ENCODE measurements at places on chromosomes 13 and 19.

DNA sequence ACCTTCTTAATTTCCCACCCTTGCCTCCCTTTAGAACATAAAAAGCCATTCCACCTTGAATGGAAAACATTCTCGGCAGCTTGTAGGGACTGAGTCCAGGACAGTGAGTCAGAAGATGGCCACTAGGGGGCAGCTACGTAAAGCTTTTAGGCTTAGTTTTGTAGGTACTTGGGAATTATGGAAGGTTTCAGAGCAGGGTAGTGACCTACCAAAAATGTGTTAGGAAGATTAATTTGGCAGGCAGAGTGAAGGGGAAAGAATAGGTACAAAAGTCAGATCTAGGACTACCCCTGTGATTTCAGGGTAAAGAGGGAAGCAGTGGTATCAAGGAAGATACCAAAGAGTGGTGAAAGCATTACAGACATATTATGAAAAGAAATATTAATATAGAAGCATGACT is 198.4 kb downstream of the NDFIP2 start:
- DNase-seq = peak; percentile 2

DNA sequence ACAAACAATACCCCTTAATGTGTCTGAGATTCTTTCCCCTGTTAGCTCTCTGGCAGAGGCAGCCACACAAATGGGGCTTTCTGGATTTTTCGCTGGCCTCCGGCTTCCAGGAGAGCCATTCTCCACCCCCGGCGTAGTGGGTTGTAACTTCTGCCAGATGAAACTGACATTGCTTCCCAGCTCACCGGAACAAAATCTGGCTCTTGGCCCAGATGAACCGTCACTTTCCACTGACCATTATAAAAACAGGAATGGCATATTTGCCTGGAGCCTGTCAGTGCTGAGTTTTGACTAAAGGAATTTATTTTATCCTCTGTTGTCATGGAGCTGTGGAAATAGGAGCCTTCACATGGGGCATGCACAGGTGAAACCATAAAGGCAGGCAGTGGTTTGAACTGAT is 120.6 kb upstream of the GPR12 start:
- DNase-seq = no peak

DNA sequence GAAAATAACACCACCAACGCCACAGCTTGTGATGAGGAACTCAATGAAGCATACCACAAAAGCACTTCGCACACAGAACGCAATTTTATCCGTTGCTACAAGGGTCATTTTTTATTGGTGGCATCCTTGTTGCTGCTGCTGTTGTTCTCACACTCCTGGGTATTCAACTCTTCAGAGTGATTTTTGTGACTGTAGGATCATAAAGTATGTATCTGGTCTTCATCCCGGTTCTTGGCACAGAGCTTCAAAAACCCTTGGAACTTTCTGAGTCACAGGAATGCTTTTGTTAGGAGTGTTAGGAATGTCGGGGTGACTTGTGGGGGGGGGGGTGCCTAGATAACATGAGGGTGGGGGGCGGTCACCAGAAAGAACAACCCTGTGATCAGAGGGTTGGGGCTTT is 108.4 kb downstream of the ZNF557 start:
- no peak for DNase-seq

DNA sequence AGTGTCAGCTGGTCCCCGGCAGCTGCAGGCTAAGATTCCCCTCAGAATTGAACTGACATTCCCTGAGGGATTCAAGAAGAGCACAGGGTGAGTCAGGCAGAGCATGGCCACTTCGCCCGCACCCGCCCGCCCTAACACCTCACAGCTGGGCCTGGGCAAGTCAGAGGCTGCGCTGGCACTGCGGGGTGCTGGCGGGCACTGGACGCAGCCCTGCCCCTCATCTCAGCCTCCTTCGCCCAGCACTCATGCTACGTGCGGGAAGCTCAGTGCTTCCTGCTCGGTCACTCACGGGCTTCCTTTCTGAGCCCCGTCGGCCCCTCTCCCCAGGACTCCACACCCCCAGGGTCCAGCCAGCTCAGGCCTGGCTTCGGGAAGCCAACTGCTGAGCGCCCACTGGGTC is 56.9 kb downstream of the MLLT1 start:
- no peak for DNase-seq

DNA sequence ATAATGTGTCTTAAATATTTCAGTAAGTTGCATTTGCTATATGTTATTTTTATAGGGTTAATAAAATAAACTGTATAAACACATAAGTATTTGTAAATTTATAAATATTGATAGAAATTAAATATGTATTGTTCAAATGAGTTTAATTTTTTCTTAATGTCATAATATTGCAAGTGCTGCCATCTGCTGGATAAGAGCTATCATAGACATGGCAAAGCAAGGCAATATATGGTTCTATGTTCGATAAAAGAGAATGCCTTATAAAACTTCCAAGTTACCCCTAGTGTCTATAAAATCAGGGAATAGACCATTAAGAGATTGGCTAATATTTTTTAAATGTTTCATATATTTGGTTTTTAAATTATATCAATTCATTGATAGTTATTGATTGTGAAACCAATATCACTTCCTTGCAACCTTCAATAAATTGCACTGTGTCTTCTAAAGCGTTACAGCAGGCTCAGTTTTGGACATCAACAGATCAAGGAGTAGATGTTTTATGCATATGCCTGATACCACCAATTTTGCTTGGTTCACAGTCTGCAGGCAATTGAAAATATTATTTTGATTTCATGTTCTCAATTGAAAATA is 29.0 kb upstream of the SLITRK6 start:
- no peak for DNase-seq

- no peak for DNase-seq
Measured at GRCh38 chr13:75202981-75203380, 279.0 kb downstream of the TBC1D4 start.

DNA sequence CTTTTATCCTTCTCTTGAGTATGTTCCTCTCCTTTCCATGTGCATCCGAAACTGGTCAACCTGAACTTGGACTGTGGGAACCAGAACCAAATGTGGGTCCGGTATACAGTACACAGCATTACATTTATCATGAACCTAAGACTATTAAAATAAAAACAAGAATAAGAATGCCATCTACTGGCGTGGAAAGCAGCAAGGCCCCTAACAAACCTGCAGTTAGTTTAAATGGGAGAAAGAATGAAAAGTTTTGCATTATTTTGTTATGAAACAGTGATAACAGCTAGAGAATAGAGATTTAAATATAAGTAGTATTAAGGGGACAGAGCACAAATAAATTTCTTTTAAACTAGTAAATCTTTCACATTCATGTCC is 159.5 kb downstream of the RBM26 start:
- no peak for DNase-seq

DNA sequence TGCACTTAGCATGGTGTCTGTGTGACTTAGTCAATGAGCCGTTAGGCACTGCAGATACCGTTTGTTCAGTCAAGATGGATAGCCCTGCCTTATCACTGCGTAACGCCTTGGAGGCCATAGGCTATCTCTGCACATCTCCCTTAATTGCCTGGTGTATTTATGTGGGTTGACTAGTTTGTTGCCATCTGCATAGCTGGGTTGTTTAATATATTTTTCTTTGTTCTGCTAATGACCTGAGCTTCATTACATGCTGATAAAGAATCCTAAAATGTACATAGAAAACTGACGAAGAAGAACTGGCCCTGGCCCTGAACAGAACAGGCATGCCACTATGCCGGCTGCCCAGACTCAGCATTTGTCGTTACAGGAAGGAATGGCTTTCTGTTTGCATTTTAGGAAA is 297.8 kb downstream of the SHISA2 start:
- no peak for DNase-seq

GRCh38 chr19:2976609-2977000 is 759 bp upstream of the TLE6 start:
- no peak for DNase-seq

DNA sequence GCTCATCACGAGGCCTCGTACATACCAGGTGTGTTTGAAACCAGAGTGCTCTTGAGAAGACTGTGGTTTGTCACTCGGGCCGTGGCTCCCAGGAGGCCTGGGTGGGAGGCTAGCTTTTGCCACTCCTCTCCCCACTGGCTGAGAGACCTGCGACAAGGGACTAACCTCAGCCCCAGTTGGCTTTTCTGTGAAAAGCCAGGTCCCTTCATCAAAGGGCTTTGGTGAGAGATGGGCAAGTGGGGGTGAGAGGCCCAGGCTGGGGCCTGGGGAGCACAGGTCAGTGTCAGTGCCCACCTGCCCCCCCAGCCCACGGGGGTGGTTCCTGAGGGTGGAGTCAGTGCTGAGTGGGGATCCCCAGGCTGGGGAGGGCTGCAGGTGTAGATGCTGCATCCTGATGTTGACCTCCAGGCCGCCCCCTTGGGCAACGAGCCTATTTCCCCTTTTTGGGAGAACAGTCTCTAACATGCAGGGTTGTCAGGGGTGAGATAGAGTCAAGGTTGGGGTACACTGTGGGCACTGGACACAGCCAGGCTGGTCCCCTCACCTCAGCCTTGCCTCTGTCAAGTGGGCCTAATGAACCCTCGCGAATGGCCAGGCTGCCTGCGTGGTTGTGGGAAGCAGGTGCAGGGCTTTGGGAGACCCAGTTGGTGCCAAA is 661 bp downstream of the KCNJ14 start:
- DNase-seq = no peak

DNA sequence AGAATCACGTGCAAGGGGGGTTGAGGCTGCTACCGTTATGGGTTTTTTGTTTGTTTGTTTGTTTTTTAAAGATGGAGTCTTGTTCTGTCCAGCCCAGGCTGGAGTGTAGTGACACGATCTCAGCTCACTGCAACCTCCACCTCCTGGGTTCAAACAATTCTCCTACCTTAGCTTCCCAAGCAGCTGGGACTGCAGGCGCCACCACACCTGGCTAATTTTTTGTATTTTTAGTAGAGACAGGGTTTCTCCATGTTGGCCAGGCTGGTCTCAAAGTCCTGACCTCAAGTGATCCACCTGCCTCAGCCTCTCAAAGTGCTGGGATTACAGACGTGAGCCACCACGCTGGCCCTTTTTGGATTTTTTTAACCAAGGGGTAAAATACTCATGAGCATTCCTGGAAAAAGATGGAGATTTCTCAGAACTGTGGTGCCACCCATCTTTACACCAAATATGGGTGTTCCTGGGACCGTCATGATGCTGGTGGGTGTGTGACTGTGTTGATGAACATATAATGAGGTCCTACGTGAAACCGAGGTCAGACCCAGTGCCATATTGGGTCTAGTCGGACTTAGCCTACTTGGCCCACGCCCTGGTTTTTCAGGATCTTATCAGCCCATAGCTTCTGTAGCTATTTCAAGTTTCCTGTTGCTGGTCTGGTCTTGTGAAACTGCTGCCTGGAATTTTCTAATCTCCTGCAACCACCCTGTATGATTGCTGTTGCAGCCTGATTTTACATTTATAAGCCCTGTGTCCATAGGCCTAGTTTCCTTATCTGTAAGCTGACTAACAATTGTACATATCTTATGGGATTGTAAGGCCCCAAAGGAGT is 6.2 kb downstream of the PPP1R15A start:
- no peak for DNase-seq

DNA sequence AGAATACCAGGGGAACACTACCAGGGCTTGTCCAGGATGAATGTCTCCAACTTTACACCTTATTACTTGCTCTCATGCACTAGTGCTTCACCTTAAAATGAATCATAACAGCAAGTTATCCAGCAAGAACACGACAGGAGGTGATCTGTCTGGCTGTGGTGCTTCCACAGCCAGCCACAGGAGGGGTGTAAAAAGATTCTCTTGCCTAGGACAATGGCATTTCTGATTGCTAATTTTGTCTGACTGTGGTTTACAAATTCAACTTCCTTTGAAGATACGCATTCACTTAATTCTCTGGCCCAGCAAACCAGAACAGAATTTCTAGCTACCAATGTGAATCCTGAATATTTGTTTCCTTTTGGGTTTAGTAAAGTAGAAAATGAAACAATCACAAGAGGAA is 23.1 kb upstream of the COG3 start:
- DNase-seq = no peak

DNA sequence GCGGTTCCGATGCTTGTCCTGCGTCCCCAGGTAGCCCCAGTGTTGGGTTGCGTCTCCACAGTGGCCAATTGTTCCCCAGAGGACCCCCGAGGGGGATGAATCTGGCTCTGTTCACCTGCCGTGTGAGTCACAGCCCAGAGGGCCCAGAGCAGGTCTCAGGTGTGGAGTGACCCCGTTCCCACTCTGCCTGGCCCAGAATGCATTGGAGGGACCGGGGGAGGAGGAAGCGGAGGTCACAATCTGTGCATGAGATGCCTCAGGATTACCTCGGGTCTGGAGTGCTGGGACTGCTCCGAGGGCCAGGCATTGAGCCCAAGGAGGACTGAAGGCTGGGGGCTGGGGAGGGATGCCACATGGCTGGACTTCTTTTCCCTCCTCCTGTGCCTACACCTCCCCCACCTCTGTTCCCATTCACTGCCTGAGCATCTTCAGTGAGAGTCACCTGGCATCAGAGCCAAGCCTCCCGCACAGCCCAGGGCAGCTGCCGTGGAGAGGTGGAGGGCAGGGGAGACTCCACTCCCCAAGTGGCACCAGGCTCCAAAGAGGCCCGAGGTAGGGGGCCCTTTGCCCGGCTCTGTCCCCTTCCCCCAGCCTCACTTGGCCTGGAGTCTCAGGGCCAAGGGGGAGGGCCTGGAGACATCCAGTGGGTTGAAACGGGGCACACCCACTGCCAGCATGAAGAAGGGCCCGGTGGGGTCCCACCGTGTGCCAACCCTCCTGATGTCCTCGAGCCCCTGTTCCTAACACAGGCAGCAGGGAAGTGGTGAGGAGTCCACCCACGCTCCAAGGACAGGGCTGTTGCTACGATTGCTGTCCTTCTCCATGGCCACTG is 81.1 kb downstream of the CHST8 start:
- no peak for DNase-seq

- no peak for DNase-seq
Measured at GRCh38 chr13:35770756-35771297, 294.3 kb upstream of the MAB21L1 start.

- DNase-seq = no peak
Measured at GRCh38 chr13:109974354-109974753, 188.0 kb upstream of the IRS2 start.

DNA sequence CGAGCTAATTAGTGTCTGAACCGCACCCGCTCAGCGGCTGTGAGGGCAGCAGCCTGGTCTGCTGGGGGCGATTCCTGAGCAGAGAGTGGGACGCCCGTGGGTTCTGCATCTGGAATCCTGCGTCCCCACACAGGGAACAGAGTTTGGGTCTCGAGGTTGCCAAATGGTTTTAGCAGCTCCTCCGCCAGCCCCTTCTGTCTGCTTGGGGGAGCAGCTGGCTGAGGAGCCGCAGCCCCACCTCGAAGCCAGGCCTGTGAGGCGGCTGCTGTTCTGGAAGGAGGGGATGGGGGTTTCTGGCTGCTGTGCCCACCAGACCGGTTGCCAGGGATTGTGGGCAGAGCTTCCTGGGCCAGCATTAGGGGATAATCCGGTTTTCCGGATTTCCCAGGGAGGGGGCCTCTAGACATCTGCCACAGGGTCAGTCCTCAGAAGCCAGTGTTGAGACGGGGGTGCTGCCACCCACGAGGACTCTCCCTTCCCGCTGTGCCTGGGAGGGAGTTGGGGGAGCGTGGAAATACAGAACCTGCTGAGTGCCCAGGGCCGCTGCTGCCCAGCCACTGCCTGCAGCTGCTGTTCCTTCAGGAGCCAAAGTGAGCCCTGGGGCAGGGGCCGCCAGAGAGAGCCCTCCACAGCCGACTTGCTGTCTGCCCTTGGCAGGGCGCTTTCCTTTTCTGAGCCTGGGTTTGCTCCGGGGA is 2.0 kb downstream of the CDC34 start:
- no peak for DNase-seq

Data from bone marrow (tissue), 2 donors.